Myocyte (in vitro differentiated cells): ENCODE measurements at places on chromosomes 6 and 20. TPM values are rescaled to one million over a fixed set of nuclear protein-coding genes. Genes with fewer than 3 reads are reported as not detected.

DNA sequence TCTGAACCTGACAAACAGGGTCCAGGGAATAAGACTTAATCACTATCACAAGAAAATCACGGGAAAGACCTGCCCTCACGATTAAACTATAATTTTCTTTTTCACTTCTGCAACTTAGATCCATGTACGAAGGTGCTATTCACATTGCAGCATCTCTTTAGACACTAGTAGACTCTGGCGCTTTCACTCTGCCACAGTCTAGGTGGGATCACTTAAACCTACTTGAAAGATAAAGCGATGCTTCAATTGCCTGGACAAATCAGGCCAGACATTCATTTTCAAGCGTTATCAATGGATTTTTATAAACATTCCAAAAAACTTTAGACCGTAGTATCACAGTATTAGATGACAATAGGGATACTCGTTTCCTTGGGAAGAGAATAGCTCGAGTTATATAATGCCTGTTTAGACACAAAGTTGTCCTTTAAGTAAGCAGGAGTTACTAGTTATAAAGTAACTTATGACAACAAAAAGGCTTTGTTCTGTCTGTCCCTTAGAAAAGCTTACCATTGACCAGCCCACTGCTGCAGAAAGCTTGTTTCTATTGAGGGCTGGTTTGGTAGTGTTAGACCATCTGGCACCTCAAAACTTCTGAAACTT is 367.3 kb downstream of the UTRN start:
- no peak for DNase-seq

- DNase-seq = no peak
Measured at GRCh38 chr20:33648396-33649004, 13.6 kb upstream of the C20orf144 start.

DNA sequence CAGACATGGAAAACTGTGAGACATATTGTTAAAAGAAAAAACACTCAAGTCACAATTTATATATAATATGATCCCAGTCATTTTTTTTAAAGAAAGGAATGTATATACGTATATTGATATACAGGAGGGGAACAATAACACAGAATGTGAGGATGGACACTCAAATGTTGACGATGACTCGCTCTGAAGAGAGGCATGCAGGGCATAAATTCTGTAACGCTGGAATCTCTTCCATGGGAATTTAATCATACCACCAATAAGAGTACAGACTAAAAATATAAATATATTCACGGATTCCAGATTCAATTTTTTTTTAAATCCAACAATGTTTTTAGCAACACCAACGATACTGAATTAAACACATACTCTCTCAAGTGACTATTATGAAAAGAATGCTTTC is 106.9 kb upstream of the CCDC28A start:
- no peak for DNase-seq

GRCh38 chr20:20410678-20411077 is 42.8 kb downstream of the INSM1 start:
- no peak for DNase-seq

- no peak for DNase-seq
Measured at GRCh38 chr6:119463081-119463626, 113.6 kb upstream of the MAN1A1 start.

GRCh38 chr20:9630554-9630953 is 116.2 kb downstream of the LAMP5 start:
- DNase-seq = no peak

- DNase-seq = peak; percentile 50
Measured at GRCh38 chr6:3721810-3722621, 29.5 kb downstream of the PXDC1 start.

DNA sequence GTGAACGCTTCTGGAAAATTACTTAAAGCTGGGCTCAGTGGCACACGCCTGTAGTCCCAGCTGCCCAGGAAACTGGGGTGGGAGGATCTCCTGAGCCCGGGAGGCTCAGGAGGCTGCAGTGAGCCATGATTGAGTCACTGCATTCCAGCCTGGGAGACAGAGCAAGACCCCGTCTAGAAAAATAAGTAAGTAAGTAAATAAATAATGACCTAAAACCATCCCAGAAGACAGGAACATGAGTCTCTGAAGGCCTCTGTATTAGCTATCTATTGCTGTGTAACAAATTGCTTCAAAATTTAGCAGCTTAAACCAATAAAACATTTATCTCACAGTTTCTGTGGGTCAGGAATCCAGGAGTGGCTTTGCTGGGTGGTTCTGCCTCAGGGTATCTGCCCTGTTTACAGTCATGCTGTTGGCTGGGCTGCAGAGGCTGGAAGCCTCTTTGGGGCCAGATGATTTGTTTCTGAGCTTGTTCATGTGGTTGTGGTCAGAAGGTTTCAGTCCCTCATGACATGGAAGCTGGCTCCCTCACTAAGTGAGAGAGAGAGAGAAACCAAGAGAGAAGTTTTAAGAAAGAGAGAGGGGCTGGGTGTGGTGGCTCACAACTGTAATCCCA is 48.4 kb upstream of the NCOA3 start:
- peak; percentile 23 for DNase-seq

- DNase-seq = no peak
Measured at GRCh38 chr6:16575655-16576054, 185.6 kb downstream of the ATXN1 start.

Gene GMPR
- 37.5 and 43.6 TPM in 2 replicates for total RNA-seq

Gene RAMACL
- total RNA-seq = 0.43 TPM in 1 of 2 replicates, not detected in the other

- no peak for DNase-seq
Measured at GRCh38 chr6:40887792-40888340, 151.2 kb downstream of the UNC5CL start.

Gene JPH2
- 263 and 339 TPM in 2 replicates for total RNA-seq

DNA sequence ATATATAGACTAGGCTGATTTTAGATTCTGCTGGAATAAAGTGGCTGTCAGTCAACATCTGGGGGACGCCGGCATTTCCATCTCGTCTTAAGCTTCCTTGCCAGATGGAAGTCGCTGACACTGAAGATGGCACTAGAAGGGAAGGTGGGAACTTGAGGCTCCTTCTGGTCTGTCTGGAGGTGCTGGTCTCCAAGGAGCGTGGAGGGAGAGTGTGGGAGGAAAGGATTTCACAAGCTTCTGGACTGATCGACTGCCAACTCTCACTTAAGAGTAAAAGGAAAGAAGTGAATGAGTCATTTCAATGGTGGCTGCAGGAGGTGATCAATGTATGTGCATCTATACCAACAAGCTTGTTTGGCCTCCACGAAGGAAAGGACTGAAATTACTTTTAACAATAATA is 40.4 kb downstream of the DUSP22 start:
- no peak for DNase-seq

- peak; percentile 47 for DNase-seq
Measured at GRCh38 chr20:16397086-16397485, 176.2 kb downstream of the KIF16B start.

Gene GSTA2
- not detected in 2 replicates for total RNA-seq

DNA sequence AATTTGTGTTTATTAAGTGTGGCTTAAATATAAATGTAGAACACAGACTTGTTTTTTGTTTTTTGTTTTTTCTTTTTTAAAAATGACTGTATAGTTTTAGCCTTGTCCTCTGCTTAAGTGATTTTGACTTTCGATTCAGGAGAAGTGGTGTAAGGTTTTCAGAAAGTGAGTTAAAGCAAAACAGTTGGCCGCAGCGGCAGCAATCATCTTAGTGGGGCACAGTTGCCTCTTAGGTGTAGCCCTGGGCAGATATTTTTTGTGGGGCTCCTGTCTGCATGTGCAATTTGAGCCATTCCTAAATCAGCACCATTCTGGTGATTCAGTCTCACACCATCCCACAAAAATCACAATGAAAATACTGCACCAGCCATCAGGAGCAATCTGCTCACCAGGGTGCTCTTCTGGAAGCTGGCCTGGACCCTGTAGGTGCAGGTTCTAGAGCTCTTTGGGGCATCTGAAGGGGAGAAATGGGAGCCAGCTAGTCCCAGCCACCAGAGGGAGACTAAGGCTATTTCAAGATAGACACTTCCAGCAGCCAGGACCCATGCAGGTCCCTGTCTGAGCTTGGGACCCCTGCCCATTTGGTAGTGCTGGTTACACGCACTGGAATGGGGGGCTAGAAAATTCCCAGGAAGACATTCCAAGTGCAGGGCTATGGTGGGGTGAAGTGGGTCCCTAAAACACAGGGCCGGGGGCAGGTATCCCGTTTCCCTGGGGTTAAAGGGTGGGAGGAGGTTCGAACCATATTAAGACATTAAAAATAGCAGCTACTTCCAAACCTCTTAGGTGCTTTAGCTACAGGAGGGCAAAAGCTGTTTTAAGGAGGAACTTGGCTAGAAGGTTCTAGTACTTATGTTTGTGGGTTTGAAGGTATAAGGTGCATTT is 156.6 kb downstream of the NFATC2 start:
- DNase-seq = peak; percentile 38
